Stimulated activated CD4-positive, alpha-beta T cell treated with anti-CD3 and anti-CD28 coated beads, TNF-alpha, amount 100 ng/mL, for 24 hours (primary cell): ENCODE measurements at places on chromosomes 16 and 17.

- DNase-seq, result no peak
Observed at GRCh38 chr16:27498916-27499658, 50.6 kb downstream of the GTF3C1 start.

DNA sequence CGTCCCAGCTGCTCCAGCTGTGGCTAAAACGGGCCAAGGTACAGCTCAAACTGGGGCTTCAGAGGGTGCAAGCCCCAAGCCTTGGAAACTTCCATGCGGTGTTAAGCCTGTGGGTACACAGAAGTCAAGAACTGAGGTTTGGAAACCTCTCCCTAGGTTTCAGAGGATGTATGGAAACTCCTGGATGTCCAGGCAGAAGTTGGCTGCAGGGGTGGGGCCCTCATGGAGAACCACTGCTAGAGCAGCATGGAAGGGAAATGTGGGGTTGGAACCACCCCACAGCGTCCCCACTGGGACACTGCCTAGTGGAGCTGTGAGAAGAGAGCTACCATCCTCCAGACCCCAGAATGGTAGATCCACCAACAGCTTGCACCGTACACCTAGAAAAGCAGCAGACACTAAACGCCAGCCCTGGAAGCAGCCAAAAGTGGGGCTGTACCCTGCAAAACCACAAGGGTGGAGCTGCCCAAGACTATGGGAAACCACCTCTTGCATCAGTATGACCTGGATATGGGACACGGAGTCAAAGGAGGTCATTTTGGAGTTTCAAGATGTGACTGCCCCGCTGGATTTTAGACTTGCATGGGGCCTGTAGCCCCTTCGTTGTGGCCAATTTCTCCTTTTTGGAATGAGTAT lies 2.2 kb downstream of the SDR42E1 start:
- DNase-seq, result no peak

DNA sequence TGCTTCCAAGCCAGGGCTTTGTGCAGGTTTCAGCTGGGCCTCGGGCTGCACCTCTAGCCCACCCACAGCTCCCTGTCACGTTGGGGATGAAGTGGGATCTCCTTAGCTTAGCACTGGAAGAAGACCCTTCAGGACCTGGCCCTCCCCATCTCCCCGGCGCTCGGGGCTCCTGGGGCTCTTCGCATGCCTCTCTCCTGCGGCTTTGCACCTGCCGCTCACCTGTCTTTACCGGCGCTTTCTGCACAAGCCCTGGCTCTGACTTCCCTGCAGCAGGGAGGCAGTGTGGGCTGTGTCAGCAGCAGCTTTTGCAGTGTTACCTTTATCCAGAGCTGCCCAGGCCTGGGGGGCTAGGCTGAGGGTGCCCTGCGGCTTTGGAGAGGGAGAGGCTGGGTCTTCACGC lies 52.3 kb downstream of the NT5M start:
- no peak for DNase-seq

DNA sequence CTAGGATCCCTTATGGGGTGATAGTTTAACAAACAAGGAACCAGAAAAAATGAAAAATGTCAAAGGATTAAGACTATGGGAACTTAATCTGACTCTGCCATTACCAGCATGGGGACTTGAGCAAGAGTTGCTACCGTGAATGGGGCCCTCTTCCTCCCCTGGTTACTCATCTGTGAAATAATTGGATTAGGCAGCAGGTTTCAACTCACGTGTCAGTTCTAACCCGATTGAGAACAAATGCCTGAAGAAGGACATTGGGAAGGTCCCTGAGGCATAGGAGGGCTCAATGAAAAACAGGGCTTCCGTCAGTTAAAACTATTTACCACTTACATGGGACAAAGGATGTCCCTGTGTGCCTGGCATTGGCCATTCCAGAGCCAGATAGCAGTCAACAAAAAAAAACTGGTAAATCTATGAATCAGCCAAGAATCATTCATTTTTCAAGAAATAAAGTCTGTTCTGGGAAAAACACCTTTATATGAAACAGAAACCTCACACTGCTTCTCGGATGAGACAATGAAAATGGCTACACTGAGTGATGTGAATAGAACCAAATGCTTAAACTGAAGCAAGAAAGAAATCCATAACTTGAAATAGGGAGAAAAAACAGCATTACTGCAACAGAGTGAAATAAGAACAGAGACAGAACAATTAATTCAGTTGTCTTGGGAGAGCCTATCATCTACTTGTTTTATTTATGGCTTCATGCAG lies 104.3 kb downstream of the ADAMTS18 start:
- DNase-seq, result no peak

- no peak for DNase-seq
Observed at GRCh38 chr17:40176754-40177110, 538 bp upstream of the RAPGEFL1 start.

DNA sequence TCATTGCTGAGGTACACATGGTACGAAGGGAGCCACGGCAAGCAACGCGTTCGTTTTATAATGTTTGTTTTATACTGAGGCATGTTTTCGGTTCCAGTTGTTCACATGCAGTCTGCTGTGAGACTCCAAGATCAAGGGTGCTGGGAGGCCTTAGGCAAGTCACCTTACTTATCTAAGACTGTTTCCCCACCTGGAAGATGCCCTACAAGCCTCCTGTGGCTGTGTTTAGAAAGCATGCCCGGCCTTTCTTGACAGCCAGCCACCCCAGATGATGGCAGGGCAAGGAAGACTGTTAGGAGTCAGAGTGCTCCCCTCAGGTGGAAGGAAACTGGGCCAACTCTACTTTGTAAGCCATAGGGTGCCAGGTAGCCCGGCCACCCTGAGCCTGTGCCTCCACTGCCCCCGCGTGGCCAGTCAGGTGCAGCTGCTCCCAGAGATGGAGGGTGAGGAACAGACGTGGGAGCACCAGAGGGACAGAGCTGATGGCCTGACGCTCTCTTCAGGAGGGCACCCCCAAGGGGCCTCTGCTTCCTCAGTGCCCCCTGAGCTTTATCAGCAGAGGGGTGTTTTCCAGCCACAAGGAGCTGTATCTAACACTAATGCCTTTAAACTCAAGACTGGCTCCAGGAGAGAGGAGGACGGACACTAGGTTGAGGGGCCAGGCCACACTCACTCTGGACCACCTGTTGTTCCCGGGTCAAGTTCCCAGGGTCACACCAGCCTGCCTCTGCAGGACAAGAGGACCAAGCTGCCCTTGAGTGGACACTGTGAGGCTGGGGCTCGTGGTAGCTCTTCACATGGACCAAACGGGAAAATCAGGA lies 5.4 kb downstream of the NAT9 start:
- DNase-seq, result no peak

DNA sequence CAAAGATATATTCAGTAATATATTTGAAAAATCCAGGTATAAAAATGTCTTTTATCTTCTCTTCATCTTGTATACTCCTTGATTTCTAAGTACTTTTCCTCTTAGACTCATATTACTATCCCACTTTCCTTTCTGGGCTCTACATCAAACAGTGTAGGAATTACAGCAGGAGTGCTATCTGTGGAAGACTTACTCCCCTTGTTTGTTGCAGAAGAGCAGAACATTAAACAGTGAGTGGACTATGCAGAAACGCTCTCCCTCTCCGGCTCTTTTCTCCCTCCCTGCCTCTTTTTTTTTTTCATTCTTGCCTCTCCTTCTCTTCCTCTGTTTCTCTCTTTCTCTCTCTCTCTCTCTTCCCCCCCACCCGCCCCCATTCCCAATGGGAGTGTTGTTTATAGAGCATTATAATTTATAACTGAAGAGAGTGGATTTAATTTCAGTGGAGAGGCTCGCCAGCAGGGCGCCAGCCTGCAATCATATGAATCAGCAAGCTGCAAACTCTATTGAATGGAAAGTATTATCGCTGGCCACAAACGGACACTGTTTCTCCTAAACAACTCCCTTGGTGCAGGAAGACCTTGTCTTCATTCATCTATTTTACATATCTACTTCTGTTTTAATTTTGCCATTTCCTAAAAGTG lies 242.3 kb upstream of the TBX2 start:
- no peak for DNase-seq

DNA sequence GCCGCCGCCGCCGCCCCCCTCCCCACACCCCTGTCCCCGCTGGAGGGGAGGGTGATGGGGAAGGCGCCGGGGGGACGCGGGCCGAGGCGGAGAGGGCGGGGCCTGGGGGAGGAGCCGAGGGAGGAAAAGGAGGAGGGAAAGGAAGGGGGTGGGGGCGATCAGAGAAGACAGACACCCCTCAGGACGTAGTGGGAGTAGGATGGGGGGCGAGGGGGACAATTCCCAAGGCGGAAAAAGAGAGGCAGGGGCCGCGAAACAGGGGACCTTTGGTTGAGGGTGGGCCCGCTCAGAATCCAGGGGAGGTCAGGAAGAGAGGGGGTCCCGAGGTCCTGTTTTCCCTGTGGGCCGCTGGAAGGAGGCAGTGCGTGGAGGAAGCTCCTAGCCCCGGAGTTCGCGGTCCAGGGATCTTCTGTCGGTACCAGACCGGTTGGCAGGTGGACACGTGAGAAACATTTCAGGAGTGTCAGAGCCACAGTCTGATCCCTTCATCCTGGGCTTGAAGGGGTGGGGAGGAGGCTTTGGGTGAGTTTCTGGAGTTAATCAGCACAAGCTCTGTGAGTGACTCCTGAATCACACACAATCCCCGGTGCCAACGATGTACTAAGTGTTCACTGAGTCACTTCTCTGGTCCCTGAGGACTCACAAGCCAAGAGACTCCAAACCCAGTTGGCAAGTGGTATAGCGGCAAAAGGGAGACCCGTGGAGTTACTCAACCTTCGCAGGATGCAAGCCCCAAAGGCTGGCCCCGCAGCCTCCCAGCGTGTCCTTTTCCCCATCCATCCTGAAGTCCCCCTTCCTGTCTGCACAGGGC lies at the start of gene XYLT1:
Gene XYLT1, minus strand, starts transcription at position 53 of the 811 bp plus-strand sequence. CDS start 164 bp downstream, outside the sequence.
- no peak for DNase-seq

GRCh38 chr16:79609861-79610260 lies 9.3 kb upstream of the MAF start:
- no peak for DNase-seq

DNA sequence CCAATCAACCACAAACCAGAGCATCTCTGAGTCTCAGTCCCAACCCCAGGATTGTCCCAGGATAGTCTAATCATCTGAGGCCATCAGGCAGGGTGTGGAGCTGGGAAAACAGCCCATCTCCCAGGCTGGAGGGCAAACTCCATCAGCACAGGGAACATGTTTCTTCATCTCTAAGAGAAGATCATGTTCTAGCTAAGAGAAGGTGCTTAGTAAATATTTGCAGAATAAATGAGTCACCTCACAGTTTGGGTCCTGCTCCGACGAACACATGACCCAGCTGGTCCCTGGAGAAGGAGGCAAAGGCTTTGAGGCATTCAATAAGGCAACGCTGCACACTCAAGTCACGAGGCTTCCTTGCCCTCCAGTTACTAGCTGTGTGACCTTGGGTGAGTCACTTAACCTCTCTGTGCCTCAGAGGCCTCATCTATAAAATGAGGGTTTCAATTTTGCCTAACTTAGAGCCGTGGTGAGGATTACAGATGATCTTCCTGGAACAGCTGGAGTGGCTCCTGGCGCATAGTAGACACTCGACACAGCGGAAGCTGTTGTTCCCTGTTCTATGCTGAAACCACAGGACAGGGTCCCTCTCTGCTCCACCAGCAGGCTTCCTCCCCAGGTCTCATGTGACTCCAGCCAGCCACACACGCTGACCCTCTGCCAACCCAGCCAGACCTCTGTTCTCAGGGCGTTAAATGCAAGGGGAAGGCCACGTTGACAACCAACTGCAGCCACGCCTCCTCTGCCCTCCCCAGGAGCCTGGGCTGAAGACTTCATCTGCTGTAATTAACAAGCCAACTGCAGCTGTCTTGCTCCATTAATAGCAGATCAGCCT lies 10.3 kb upstream of the RPL38 start:
- no peak for DNase-seq

GRCh38 chr16:57624044-57624688 lies 4.3 kb upstream of the ADGRG1 start:
- DNase-seq, result no peak

DNA sequence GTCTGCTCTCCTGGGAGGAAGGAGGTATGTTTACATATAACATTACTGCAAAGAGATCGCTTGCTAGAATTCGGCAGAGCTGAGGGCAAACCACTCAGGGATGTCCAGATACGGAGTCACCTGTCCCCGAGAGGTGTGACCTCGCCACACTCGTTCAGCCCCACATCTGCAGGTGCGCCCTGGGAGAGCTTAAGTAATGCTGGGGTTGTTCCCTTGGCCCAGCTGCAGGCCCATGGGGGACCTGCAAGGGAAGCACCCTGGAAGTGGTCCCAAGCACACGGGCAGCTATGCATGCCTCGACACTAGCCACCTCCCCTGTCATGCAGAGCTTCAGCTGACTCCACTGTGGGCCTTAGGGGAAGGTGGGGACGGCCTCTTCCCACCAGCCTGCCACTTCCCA lies 22.2 kb downstream of the USP22 start:
- no peak for DNase-seq

DNA sequence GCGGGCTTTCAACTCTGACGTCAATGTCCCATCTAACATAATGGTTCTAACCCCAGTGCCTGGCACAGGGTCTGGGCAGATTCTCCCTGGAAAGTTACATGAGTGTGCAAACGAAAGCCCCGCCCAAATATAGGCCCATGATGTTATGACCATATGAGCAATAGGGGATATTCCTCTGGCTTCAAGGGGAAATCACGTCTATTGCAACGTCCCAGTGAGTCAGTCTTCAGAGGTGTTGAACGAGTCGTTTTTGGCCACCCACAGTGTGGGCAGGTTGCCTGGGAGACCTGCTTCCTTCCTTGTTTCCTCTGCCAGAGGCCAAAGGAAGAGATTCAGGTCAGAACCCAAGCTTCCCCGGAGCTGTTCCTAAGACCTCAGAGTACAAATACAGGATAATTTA lies 30.3 kb downstream of the PIK3R5 start:
- DNase-seq, result peak; percentile 45

DNA sequence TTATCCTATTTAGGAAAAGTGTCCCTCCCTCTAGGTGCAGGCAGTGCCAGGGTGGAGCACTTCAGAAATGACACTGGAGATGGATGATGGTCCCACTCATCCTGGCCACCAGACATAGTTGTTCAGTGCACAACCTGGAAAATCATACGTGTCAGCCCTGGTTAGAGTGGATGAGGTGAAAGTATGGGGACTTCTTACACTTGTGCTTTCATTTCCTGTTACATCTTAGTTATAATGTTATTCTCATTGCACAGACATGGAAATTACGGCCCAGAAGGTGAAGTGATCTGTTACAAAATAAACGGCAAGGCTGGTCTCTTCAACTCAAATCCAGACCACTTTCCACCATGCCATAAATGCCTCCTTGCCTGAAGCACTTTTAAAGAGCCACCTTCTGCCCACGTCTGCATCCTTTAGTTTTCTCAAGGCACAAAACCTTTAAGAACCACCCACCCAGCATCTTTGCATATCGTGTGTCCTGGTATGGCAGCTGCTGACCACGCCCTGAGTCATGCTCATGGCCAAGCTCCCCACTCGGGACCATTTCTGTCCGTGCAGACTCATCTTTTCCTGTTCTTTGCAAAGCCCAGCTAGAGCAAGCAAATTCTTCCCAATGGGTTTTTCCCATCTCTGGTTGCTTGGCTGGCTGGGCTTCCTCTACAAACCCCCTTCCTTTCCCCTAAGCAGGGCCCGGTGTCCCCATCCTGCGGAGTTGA lies 22.4 kb downstream of the TBC1D3B start:
- no peak for DNase-seq

GRCh38 chr17:39094607-39095308 lies 56.7 kb downstream of the PLXDC1 start:
- no peak for DNase-seq

- DNase-seq, result no peak
Observed at GRCh38 chr16:31251435-31251834, 8.3 kb upstream of the ITGAM start.
